AG10803 (cell line): ENCODE measurements at places on chromosomes 7 and 10.
A peak's percentile ranks its signal among the peaks of the same experiment; 100 is the strongest.

DNA sequence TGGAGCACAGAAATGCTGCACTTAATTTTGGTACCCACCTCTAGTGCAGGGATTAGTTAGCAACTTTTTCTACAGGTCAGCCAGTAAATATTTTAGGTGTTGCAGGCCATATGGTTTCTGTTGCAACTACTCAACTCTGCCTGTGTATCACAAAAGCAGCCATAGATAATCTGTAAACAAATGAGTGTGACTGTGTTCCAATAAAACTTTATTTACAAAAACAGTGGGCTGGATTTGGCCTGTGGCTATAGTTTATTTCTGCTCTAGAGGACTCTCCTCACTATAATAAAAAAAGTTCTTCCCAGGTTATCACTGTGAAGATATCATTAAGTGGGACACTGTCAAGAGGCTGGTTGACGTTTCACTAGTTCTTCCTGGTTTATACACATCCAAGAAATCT lies 65.8 kb downstream of the DNAJC12 start:
- DNase-seq: no peak

DNA sequence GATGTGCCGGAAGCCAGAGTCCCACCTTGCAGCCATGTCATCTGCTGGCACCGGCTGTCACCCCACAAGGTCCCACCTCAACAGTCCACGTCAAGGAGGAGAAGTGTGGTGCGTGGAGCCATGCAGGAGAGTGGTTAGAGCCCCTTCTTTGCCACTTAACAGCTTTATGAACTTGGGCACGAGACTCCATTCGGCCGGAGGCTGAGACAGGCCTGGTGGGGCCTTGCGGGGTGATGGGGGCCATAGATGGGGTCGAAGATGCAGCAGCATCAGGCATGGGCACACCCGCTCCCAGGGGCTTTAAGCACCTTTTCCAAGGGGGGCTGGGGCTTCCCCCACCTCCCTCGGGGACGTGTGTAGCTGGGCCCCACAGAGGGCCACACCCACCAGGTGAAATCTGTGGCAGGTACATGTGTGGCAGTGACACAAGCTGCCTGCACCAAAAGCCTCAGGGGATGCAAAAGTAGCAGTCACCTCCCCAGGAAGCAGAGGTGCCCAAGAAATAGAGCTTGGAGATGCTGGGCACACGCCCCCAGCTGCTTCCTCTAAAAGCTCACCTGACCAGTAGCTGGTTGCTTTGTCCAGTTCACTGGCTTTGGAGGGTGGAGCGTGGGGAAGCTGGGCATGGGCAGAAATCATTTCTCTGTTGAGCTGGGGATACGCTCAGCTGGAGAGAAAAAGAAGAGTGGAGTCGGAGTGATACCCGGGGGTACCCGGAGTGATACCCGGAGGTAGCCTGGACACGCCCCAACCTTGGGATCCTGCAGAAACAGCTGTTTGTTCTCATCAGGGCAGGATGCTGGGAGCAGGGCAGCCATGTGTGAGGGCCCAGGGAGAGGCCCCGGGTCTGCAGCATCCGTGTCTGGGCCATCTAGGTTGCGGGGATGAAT lies 199.8 kb downstream of the EBF3 start:
- DNase-seq: no peak

- DNase-seq: no peak
Measured at GRCh38 chr7:110759069-110759468, 331.9 kb upstream of the LRRN3 start.

DNA sequence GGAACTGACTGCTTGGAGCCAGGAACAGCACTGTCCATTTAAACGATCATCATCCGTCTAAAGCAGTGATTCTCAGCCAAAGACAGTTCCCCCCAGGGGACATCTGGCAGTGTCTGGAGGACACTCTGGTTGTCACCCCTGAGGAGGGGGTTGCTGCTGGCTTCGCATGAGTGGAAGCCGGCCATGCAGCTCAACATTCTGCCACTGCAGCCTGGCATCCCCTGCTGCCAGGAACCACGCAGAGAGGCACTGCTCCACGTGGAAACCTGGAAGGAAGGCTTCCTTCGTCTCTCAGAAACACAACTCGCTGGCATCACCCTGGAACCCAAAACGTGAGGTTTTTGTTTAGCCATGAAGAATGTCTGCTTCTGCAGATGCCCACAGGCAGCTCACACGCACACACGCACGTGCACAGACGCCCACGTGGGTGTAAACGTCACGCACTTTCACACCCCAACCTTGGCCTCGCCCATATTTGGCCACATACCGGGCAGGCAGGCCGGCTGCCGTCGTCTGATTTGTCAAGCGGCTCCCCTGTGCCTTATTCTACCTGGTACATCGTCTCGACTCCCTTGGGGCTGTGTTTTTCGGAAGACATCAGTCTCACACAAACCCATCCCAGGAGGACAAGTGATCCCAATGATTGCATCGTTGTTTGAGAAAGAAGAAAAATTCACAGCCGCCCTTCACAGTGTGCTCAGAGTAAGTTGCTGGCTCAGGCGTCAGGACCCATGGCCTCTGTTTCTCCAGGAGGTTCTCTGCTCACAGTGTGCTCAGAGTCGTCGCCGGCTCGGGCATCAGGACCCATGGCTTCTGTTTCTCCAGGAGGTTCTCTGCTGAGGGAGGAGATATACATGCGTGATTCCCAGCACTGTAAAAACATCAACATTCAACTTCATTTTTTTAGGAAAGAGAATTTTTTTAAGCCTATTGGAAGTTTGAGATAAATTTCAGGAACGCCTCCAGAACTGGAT lies 127.2 kb upstream of the PPP2R2D start:
- DNase-seq: no peak

GRCh38 chr10:70197235-70197945 lies 27.1 kb upstream of the SAR1A start:
- no peak for DNase-seq

DNA sequence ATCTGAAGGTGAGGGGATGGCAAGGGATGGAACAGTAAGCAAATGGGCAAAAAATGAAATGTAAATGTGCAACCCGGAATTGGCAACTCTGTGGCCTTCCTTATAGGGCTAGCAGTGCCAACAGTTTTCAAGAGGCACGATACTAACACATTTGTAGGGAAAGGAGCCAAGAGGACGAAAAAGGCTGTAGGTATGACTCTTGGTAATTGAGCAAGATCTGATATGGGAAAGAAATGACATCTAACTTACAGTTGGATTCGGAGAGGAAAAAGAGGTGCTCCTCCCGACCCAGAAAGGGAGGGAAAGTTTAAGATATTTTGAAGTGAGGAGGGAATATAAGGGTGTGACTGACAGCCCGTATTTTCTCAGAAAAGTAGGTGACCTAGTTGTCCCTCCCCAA lies 2.1 kb upstream of the CREM start:
- no peak for DNase-seq

DNA sequence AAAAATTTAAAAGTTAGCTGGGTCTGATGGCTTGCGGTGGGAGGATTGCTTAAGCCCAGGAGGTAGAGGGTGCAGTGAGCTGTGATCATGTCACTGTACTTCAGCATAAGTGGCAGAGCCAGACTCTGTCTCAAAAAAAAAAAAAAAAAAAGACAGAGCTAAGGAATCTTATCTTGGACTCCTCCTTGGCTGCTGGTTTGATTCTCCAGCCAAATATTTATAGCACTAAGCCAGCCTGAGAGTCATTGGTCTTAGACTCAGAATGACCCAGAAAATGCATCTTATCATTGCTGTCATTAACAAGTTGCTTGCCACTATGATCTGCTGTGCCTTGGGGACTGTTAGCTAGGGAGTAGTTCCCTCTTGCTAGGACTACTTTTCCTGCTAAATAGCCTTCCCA lies 164.7 kb downstream of the GNAT3 start:
- DNase-seq: peak; percentile 34
